ENCODE measurements at places on chromosomes 12 and 14. TPM values are rescaled to one million over a fixed set of nuclear protein-coding genes. Genes with fewer than 3 reads are reported as not detected.

GRCh38 chr12:101430456-101430855 is 22.9 kb upstream of the ARL1 start:
- H3K27me3 ChIP-seq: no peaks in the 10 kb centered on the region
- no peak overlapping the region for H3K27ac ChIP-seq
- no peak for DNase-seq
- H3K36me3 ChIP-seq: no peaks in the 10 kb centered on the region
- H3K4me1 ChIP-seq: no peaks in the 10 kb centered on the region

GRCh38 chr14:52701223-52701622 is 5.8 kb upstream of the PSMC6 start:
- H3K4me3 ChIP-seq: no peak overlapping the region
- no peaks in the 10 kb centered on the region for H3K4me1 ChIP-seq
- no peaks in the 10 kb centered on the region for H3K36me3 ChIP-seq
- no peak for DNase-seq

SERPINA1 gene
- 6.4 TPM for total RNA-seq

TTC7B gene
- total RNA-seq: 46.8 TPM

GNPNAT1 gene
- total RNA-seq: 13.3 TPM

- no peaks in the 10 kb centered on the region for H3K27me3 ChIP-seq
- no peak overlapping the region for H3K27ac ChIP-seq
- no peak for DNase-seq
- no peaks in the 10 kb centered on the region for H3K36me3 ChIP-seq
- no peaks in the 10 kb centered on the region for H3K4me1 ChIP-seq
Measured at GRCh38 chr12:66903782-66904396, 225.0 kb upstream of the GRIP1 start.

DNA sequence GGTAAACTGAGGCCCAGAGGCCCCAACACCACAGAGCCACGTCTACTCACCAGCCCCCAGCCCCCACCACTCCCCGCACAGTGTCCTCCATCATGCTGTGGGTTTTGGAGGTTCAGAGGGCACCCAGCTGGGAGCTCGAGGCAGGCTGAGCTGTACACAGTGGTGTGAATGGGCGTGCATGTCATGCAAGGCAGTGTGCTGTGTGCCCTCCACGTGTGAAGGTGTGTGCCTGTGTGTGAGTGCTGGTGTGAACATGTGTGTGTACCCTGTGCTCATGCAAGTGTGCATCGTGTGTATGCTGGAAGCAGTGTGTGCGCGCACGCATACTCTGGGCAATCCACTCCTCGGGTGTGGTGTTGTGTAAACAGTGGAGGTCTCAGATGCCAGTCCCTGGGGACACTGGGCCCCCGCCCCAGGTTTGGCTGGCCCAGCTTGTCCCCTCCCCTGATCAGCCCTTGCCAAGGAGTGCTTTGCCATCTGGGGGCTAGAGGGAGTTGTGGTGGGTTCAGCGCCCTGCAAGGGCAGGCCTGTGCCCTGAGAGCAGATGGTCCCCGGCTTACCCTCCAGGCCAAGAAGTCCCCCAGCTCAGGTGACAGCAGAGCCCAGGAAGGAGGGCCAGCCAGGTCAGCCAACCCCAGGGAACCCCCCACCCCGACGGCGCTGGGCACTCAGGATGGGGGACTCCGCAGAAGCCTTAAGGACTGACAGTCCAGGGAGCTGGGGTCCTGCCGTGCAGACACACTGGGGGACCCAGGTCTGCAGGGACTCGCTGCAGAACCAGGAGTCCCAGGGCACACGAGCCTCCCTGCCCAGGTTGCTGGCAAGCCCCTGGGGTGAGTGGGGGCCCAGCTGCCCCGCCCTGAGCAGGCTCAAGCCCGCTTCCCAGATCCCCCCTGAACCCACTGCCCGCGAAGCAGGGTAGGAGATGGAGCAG is 23.8 kb upstream of the GPR132 start:
- peak overlapping the region; percentile 72 for H3K27ac ChIP-seq
- peak; percentile 66 for DNase-seq
- no peak overlapping the region for H3K4me3 ChIP-seq

KRT73 gene
- total RNA-seq: not detected

GRCh38 chr14:59474172-59474571 is 9.0 kb upstream of the GPR135 start:
- no peak for DNase-seq
- peak overlapping the region; percentile 52 for H3K27ac ChIP-seq
- peaks cover 7% of the 10 kb centered on the region for H3K36me3 ChIP-seq
- peaks cover 10% of the 10 kb centered on the region for H3K4me1 ChIP-seq
